Central memory CD4-positive, alpha-beta T cell (primary cell): ENCODE measurements at places on chromosomes 2 and 18.
A peak's percentile ranks its signal among the peaks of the same experiment; 100 is the strongest.

GRCh38 chr2:19898592-19899329, 3.0 kb downstream of the TTC32 start:
- no peak for DNase-seq

- DNase-seq: no peak
Observed at GRCh38 chr18:49274188-49274714, 186.2 kb downstream of the DYM start.

GRCh38 chr2:163756588-163756987, 20.8 kb upstream of the FIGN start:
- no peak for DNase-seq

DNA sequence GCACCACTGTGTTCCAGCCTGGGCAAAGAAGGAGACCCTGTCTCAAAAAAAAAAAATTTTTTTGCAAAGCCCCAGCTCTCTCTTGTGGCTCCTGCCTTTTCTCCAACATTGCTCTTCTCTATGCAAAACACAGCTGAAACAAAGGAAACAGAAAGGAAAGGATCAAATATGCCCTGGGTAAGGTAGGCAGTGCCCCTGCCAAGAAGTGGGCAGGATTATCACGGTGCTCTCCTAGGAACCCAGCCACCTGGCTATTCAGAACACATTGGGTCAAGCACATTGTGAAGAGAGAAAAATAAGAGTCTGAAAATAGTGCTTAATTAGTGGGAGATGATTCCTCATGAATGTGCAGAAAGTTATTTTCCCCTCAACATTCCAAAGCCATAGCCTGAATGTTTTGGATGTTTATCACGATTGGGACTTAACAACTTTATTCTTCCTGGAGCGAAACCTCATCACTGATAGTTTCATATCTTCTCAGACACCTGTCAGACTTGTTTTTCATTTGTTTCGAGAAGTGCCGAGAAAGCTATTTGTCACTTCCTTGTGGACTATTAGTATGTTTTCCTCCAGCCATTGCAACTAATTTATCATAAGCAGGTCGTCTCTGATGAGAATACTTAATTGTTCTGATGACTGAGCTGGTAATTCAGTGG, 42.7 kb upstream of the RPL31 start:
- DNase-seq: no peak

- no peak for DNase-seq
Observed at GRCh38 chr2:158144914-158145625, 43.4 kb downstream of the UPP2 start.

- DNase-seq: no peak
Observed at GRCh38 chr2:88967844-88968243, 276.4 kb downstream of the RPIA start.

- DNase-seq: no peak
Observed at GRCh38 chr18:65298422-65298821, 452.4 kb upstream of the CDH7 start.

- DNase-seq: no peak
Observed at GRCh38 chr18:76345901-76346300, 149.1 kb downstream of the ZNF516 start.

- no peak for DNase-seq
Observed at GRCh38 chr2:67997903-67998302, 64.9 kb downstream of the C1D start.

DNA sequence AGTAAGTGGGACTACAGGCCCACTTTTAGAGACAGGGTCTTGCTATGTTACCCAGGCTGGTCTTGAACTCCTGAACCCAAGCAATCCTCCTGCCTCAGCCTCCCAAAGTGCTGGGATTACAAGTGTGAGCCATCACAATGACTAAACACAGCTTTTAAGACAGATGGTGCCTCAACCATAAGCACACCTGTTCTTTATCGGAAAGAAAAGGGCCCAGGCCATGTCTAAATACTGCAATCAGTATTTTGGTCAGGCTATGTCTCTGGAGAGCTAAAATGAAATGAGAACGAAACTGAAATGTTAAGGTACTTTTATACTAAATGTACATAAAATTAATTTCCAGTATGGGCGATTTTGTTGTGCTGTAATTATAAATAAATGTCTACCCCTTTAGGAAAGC, 69.5 kb upstream of the SPTBN1 start:
- DNase-seq: no peak

- no peak for DNase-seq
Observed at GRCh38 chr18:58640428-58640805, 11.5 kb upstream of the ALPK2 start.

GRCh38 chr18:47179520-47179919, 3.4 kb upstream of the IER3IP1 start:
- DNase-seq: no peak

DNA sequence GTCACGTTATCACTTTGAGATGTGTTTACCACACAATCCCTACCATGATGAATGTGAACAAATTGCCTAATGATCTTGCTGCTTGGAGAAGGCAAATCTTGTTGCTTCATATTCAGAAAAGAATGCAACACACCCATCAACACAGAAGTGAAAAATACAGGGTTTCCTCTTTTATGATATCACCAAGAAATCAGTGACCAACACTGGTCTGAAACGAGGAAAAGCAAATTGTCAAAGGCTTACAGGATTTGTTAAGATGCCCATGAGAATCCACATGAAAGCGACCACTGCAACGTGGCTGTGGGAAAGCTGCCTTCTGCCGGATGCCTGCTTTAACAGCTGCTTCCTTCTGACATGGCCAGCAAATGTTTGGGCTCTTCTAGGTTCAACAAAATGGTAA, 397.6 kb upstream of the LRATD1 start:
- no peak for DNase-seq

DNA sequence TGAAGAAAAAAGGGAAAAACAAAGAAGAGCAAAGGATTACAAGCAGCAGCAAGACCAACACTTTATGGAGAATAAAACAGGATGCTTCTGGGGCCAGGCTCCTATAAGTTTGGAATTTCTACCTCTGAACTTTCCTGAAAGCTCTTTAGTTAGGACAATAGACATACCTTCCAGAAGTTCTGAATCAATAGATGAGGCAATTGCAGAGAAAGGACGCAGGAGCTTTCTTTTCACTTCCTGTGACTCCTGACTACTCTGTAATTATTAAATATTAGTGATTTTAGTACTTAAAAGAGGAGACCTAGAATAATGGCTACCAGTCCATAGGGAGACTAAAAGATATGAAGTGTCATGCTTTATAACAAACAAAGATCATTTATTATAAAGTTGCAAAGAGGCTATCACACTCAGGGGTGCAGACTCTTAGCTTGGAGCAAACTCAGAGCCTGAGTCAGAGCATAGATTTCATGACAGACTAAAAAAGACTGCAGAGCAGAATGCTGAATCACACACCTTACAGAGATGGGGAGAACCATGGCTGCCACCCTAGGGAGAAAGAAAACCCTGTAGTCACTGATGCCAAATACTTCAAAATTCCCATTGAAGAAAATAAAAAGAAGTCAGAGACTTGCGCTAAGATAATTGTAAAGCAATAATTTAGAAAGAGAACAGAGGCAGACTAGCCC, 52.5 kb upstream of the FAM136A start:
- no peak for DNase-seq

- DNase-seq: no peak
Observed at GRCh38 chr18:37452682-37453385, 112.8 kb downstream of the CELF4 start.

DNA sequence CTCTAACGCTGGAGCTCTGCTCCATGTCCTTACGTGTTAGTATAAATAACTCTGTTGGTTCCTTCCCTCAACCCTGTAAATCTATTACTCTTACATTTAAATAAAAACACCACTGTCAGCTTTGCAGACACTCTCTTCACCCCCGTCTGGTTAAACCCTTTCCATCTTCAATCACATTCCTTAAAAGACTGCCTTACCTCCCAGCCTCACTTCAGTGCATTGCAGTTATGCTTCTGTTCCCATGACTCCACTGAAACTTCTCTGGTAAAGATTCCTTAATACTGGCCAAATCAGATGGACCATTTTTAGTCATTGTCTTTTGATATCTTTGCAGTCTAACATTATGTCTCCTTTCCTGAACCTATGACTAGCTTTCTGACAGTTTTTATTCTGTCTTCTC, 61.7 kb downstream of the EML4 start:
- DNase-seq: no peak

GRCh38 chr2:53504507-53504906, 263.1 kb upstream of the CHAC2 start:
- DNase-seq: no peak

- DNase-seq: no peak
Observed at GRCh38 chr2:23531280-23531679, 146.3 kb downstream of the KLHL29 start.

DNA sequence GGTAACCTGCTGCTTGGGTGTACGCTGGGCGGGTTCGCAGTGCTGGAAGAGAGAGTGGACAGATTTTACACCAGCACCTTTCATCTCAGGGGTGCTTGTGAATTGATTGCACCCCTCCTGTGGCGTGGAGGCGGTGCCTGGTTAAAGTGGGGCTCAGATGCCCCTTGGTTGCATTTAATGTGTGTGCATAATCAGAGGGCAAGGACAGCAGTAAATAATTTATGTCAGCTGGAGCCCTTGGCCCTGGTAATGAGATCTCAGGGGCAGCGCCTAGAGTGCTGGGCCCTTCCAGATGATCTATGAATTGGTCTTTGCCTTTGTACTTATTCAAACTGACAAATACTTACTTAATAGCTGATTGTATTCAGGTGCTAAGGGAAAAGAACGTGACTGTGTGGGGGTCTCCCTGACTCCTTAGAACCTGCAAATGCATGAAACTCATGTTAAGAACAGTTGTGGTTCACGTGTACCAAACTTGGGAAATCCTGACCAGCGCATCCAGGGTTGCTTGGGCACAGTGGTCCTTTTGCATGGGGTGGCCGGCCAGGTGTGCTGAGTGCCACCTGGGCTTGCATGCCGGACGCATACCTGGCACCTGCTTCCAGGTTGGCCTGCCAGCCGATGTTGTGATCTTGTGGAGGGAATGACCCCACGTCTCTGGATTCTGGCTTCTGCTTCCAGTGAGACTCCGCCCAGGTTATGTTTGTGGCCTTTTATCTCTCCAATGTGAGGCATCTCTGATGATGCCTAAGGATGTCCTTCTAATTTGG, 118.5 kb downstream of the AGAP1 start:
- no peak for DNase-seq

DNA sequence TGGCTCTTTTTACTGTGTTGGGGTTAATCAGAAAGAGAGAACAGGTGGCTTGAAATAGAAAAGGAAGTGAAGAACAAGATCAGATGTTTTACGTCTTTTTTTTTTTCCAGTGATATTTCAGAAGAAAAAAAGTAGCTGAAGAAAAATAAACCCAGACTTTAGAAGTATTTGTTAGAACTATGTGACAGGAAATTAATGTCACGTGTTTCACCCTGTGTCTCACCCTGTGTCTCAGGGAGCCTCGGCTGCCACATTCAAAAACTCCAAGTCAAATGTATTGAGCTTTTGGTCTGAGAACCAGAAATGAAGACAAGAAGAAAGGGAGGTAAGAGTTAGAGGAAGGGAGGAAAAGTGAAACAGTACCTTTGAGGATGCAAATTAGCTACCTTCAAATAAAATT, 38.0 kb downstream of the AKAIN1 start:
- DNase-seq: peak; percentile 13

DNA sequence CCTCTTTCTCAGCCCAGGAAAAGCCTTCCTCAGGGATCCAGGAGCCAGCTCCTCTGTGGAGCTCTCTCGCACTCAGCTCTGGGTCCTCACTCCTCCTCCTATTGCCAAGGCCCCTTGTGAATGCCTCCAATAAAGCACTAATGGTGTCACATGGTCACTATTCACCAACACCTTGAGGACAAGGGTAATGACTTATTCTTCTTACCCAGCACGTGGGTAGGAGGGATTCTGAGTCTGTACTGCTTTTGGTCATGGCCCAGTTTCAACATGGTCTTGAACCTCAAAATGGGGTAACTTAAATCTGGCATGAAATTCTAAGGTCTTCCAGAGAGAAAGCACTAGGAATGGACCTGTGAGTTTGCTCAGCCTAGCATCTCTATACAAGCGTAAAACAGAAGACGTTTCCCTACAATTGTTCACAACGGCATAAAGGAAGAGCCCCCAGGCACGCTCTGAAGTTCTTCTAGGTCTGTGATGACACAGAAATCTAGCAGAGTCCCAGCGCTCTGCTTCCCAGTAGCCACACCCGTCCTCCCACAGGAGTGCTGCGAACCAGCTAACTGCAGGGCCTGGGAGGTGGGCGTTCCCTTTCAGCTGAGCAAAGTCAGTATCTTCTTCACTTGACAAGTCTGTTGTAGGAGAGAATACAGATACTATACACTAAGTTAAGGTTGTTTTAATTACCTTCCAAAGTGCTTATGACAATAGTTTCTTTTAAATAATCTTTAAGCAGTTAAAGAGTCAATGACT, 14.6 kb upstream of the KIDINS220 start:
- no peak for DNase-seq

DNA sequence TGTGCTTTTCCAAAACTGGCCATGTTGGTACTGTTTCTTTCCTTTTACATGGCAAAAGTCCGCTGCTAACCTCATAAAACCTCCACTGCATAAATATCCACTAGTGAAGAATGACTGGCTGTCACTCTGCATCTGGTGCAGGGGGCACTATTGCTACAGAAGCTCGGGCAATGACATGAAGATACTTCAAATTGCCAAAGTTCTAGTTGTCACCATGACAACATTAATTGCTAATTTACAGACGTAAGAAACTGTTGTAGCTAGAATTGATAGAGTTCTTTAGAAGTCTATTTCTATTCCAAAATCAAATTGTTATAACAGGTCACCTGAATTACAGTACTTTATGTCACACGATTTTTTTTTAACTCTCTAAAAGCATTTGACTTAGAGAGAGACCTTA, 845 bp downstream of the CFAP210 start:
- DNase-seq: peak; percentile 25

DNA sequence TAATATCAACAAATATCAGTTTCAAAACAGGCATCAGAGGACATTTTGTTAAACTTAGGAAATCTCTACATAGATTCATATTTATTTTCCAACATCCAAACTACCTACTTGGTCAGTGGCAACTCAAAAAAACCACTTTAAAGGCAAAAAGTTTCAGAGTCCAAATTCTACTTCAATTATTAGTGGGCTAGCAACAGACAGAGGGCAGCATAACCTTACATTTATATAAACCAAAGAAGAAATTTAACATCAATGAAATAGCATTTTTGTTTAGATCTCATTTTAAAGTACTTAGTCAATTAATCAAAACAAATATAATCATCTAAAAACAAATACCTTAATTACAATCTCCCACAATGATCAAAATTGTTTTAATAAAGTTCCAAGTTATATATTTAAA, 33.3 kb downstream of the RTTN start:
- DNase-seq: no peak

DNA sequence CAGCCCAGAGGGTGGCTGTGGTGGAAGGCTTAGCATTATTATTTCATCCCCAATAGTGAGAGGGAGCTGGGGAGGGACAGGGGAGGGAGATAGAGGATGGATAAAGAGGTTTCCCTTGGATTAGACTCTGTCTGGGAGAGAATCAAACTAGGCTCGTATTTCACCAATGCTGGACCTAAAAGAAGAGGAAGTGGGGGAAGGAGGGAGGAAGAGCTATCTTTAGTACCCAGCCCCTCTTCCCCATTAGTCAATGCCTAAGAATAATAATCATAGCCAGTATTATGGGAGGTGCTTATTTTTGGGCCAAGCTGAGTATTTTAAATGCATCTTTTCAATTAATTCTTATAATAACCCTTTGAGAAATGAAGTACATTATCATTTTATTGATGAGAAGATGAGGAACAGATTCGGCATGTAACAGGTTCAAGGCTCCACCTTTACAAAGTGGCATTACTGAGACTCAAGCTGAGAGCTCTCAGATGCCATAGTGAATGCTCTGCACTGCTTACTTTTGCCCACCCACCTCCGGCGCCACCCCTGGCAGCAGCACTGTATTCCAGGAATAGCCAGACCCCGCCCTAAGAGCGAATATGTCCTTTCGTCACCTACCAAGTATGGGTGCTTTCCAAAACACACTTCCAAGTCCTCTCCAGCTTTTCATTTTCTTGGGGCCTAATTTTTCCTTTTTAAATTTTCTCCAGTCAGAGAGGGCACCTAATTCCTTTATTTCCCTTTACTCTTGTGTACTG, 21.0 kb downstream of the PAX8 start:
- DNase-seq: no peak
